ENCODE measurements at places on chromosomes 16 and 17.

DNA sequence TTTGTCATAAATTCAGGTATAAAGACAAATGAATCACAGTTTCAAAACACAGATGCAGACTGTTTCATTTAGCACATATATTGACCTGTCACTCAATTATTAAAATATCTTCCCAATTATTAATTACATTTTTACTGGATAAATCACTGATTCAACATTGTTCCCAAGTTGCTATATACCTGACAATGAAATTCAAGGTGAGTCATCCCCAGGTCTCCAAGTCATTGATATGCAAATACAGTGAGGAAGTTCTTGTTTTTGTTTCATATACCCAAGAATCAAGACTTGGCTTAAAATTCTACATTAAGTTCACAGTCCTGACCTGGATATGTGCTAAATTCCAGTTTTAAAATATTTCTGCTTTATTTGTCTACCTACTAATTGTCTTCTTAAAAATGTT lies 599.3 kb upstream of the PSMD7 start:
- no peak for DNase-seq

- DNase-seq: no peak
Observed at GRCh38 chr17:79573196-79573896, 37.5 kb downstream of the RBFOX3 start.

DNA sequence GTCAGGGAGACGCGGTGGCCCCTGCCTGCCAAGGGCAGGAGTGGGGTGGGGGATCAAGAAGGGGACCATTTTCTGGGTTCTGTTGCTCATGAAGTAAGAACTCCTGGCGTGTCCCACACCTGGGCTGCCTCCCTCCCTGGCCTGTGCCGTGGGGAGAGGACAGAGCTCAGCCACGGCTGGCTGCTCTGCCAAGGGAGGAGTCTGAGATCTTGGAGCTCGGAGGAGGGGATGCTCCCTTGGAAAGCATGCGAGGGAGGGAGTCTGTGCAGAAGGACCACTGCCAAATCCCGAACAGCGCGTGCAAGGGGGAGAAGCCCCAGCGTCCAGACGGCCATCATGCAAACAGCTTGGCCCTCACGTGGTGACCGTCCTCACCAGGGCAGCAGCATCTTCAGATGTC lies 64.2 kb upstream of the ZNF469 start:
- DNase-seq: no peak

DNA sequence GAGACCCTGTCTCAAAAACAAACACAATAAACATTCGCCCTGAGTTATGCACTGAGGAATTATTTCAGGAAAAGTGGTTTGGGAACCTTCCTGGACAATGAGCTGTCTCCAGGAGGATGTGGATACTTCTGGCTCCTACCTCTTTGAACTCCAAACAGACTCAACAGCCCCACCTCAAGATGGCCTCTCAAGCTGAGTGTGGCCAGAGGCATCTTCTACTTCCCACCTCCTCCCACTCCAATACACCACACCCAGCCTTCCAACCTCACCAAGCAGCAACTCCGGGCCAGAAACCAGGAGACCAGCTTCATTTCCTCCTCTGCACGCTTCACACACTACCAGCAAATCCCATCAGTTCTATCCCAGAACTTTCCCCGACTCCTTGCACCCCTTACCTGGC lies 11.6 kb downstream of the HBQ1 start:
- DNase-seq: no peak

DNA sequence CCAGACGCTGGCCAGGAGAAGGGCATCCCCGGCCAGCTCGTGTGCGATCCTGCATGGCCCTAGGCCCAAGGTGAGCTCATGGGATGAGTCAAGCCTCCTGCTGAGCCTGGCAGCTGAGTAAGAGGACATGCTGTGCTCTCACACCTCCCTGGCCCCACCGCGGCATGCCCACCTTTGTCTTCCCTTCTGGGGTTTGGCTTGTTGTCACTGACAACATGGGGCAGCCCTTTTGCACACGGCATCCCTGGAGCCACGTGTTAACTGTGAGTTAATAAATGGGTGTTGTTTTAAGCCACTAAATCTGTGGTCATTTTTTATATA lies 8.9 kb upstream of the TNS4 start:
- peak; percentile 76 for DNase-seq

GRCh38 chr16:11354407-11354732 lies 9.1 kb downstream of the RMI2 start:
- no peak for DNase-seq

DNA sequence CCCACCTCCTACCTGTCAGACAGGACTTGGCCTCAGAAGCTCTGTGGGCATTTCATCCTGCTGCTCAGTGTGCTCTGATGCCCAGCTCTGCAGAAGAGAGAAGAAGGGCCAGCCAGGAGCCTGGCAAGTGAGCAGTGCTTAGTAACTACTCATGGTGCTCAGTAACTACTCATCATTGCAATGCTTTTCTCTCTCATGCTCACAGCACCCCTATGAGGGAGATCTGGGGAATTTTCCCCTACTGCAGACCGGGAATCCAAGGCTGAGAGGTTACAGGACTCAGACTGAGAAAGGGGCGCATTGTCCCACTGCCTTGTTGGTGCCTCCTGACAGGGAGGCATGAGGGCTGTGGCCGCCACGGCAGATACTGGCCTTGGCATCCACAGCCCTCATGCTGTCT lies 261.1 kb downstream of the C16orf95 start:
- DNase-seq: no peak

GRCh38 chr17:58996968-58997367 lies 109.7 kb downstream of the TRIM37 start:
- DNase-seq: no peak

- DNase-seq: no peak
Observed at GRCh38 chr16:64238571-64238970, 883.3 kb downstream of the CDH11 start.

DNA sequence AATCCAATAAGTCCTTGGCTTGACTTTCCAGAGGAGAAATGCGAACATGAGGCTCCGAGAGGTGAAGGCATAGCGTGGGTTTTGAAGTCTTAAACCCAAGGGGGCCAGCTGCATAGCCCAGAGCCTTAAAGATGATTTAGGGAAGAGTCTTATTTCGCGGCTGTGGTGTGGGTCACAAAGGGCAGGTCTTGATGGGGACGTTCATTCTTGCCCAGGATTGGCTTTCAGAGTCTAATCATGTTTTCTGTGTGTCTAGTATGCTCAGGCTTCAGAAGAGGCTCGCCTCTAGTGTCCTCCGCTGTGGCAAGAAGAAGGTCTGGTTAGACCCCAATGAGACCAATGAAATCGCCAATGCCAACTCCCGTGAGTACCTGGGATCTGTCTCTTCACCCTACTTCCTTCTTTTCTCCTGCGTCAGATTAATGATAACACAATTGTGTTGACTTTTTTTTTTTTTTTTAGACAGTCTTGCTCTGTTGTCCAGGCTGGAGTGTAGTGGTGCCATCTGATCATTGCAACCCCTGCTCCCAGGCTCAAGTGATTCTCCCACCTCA lies 951 bp downstream of the RPL19 start:
- DNase-seq: no peak

DNA sequence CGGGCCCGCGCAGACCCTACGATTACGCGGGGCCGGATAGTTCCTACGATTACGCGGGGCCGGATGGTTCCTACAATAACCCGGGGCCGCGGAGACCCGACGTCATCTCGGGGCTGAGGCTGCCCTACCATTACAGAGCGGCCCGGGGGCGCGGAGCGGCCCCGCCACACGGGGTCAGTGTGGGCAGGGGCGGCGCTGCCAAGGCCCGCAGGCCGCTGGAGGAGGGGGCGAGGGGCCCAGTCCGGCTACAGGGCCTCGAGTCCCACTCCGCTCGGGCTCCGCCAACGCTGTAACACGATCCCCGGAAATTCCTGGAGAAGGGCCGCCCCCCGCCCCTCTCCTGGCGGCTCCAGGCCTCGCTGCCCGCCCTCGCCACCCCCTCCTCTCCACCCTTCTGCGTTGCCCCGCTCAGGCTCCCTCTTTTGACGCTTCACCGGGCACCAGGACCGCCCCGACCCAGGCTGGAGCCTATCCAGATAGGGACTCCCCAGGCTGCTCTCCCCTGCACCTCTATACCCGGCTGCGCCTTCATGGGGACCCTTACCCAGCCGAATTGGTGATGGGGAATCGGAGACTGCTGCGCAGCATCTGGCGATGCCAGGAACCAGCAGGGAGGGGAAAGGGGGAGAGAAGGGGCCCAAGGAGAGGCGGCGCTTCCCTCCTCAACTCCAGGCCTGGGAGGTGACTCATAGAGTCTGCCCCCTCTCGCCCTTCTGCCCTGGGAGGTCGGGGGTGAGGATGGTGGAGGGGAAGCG lies at the start of gene RAB34:
TSS of gene RAB34 (minus strand) at position 291 of the 755 bp plus-strand sequence. CDS start 602 bp downstream, outside the sequence.
- peak; percentile 88 for DNase-seq

DNA sequence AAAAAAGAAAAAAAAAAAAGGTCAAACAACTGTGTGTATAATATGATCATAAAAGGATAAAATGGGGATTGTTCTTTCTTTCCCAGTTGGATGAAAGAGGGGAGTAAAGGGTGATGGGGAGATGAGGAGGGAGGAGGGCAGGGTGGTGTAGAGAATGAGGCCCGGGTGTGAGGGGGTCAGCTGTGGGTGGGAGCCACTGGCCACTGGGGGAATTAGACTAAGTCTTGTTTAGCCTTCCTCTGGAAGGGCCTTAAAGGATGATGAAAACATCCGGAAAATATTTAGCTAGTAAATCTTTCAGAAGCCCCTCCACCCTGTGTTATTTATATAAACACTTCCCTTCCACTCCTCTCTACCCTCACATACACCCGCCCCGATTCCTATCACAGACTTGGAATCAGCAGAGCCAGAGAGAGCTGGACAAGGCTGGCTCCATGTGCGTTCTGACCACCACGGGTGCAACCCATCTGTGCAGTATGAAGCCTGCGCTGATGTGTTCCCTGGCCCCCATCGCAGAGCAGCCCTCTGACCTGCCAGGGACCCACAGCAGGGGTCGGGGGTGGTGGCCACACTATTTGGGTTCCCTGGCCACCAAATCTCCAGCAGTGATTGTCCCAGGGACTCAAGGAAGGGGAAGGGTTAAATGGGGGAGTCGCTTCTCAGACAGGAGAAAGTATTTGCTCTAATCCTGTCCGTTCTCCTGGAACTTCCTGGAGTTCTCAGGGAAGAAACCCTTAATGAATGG lies 72.7 kb downstream of the GAS7 start:
- no peak for DNase-seq

DNA sequence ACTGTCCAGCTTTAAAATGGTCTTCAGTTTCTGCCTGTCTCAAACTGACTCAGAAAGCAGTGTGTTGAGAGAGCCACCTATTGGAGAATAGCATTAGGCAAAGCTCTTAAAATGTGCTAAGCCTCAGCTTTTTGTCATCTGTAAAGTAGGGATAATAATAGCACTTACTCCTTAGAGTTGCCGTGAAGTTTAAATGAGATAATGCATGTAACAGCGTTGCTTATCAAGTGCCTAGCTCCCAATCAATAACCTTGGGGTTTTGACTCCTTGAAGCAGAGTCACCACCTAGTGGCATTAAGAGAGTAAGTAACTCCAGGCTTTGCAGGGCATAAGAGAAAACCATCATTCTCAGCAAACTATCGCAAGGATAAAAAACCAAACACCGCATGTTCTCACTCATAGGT lies 163.3 kb downstream of the HS3ST2 start:
- DNase-seq: peak; percentile 25

- peak; percentile 47 for DNase-seq
Observed at GRCh38 chr17:60229188-60229802, 79.5 kb downstream of the CA4 start.

GRCh38 chr16:72588551-72588950 lies 416.6 kb upstream of the PMFBP1 start:
- DNase-seq: no peak

DNA sequence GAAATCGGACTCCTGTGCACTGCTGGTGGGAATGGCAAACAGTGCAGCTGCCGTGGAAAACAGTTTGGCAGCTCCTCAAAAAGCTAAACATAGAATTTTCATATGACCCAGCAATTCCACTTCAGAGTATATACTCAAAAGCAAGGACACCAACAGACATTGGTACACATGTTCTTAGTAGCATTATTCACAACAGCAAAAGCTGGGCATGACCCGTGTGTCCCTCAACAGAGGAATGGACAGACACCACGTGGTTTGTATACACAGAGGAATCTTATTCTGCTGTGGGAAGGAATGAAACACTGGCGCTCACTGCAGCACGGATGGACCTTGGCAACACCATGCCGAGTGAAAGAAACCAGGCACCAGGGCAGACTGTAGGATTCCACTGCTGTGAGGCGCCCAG lies 16.0 kb downstream of the NPTX1 start:
- no peak for DNase-seq

DNA sequence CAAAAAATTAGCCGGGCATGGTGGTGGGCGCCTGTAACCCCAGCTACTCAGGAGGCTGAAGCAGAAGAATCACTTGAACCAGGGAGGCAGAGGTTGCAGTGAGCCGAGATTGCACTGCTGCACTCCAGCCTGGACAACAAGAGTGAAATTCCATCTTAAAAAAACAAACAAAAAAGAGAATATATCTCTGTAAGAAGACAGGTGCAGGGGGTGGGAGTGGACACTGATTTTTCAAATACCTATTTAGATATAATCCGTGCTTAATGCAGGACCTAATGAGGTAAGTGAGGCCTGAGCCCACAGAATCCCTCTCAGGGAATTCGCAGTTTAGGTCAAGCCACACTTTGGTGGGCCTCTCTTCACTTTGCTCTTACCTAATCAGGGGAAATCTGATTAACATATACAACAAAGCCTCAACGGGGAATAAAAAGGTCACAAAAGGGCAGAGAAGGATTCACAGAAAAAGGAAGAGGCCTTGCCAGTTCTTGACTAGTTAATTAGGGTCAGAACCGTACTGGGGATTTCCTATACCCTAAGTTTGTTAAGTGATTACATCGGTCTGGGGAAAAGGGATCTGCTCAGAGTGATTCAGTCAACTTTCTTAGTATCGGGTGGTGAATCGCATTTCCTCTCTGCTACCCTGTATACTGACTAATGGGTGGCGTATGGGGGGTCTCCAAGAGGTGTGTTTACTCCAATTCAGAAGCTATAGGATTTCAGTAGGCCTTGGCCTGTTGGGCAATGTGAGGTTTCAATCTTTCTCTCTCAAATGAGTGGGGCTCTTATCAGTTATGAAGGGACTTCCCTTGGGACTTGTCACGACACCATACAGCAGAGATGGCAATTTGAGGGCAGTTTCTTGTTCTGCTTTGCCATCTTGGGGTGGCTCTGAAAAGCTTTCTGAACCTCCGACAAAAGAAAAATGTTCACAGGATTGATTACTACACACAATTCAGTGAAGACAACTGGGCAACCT lies 1.9 kb upstream of the NFAT5 start:
- DNase-seq: no peak

DNA sequence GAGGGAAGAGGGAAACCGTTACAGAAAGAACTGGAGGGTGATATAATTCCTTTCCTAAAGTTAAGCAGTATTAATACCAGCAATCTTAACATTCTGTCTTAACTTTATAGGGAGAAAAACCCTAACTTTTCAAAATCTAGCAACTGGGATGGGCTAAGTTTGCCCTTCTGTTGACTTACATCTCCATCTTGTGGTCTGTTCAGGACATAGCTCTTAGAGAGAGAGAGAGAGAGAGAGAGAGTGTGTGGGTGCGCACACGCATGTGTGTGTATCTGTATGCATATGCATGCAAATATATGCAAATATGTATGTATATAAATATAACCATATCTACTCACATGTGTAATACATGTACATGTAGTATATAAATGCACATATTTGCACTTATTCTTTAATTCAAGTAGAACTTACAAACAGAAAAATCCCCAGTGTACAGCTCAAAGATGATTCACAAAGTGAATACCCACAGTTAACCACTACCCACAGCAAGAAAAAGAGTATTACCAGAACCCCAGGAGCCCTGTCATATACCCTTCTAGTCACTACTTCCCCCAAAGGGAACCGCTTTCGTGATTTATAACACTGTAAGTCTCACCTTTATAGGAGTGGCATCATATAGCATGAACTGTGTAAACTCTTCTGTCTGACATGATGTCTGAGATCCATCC lies 46.5 kb downstream of the STX8 start:
- DNase-seq: peak; percentile 2

All from NCI-H69 (cell line).